NCI-H69 (cell line): ENCODE measurements at places on chromosomes 6 and 20.
A peak's percentile ranks its signal among the peaks of the same experiment; 100 is the strongest.

GRCh38 chr6:162705736-162706135, 21.8 kb downstream of the PRKN start:
- DNase-seq = peak; percentile 98

DNA sequence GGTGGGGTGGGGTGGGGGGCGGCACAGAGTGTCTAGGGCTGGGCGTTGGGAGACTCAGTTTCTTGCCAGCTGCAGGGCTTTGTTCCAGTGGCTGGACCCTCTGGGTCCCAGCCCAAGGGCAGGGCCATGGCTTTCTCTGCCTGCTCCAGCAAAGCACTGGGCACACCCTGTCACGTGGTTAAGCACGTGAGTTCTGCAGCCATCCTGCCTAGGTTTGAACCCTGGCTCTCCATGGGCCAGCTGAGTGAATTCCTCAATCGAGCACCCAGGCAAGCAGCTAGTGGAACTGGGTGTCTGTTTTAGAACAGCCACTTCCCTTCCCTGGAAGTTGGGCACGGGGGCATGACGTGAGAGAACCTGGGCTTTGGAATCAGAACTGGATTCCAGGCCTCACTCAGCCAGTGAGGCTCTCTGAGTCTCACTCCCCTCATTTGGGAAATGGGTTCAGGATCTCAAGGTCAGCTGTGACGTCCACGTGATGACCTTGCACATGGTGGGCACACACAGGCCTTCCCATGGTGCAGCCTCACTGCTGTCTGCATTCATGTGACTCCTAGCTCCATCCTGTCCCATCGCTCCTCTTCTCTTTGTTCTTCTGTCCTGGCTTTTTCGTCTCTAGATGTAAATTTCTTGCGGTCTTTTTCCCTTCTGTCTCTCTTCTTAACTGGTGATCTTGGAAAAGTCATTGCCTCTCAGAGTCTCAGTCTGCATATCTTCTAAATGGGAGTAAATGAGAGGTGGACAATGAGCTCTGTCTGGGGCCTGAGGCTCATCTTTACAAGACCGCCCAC, 45.9 kb downstream of the NOL4L start:
- DNase-seq = no peak

DNA sequence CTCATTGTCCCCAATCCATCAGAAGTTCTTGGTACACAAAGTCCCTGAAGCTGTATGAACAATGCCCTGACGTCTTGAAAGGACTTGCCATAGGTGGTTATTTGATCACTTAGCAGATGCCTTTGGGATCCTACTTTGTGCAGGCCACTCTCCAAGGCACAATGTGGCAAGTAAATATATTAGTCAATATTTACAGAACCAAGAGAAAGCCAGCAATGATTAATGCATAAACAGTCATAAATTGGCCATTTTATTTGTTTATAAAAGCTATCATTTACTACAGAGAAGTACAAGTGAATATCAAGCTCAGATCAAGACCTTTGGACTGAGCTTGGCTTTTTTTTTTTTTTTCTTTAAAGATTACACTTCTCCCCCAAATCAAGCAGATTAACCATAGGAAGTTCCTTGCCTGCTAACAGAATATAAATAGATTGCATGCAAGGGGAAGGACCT, 161.8 kb downstream of the MTHFD1L start:
- peak; percentile 48 for DNase-seq

DNA sequence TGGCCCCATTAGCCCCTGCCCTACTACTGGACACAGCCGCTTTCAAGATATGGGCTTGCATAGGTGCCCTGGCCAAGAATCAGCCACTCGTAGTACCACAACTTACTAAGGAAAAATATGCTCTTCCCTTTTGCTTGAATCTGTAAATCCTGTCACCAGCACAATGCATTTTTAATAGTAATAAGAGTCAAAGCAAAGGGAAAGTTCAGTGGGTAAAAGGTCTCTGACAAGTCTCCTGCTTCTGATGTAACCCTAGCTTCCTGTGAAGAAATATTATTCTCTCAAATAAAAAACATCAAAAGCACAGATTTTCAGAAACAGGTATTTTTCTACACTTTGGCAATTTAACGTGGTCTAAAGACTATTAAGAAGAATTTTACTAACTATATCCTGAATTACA, 373.8 kb downstream of the GJA1 start:
- no peak for DNase-seq

GRCh38 chr6:157078326-157078725, 245.0 kb downstream of the TMEM242 start:
- no peak for DNase-seq

DNA sequence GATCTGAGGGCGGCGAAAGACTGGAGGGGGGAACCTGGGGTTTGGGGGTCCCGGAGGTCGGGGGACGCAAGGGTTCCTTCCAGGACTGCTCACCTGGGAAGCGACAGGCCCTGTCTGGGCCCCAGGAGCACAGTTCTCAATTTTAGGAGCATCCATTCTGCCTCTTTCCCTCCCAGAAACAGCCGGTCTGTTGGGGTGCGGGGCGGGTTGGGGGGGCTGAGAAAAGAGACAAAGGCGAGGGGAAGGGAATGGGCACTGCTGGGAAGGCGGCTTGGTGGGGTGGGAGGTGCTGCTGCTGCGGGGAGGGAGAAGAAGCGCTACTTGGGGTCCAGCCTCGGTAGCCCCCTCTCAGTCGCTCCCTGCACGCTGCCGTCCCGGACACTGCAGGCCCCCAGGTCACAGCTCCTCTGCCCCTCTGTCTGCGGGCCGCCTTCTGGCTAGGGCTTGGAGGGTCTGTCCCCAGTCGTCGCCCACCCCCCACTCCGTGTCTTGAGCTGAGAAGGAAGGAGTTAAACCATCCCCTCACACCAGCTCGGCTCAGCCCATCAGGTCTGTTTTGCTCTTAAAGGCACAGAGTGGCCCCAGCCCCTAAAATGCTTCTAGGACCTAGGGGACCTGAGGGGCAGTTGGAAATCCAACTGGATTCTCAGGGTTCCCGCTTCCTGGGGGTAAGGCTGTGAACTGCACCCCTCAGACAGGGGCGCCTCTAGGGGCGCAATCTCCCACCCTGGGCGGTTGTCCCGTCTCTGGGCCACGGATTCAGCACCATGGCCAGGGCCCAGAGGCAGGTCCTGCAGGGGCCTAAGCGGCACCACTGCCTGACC, 690 bp downstream of the GDAP1L1 start:
- no peak for DNase-seq

- peak; percentile 88 for DNase-seq
Observed at GRCh38 chr6:144585217-144585814, 300.2 kb downstream of the UTRN start.

GRCh38 chr20:1298888-1299511, 29.9 kb downstream of the SDCBP2 start:
- DNase-seq = no peak

DNA sequence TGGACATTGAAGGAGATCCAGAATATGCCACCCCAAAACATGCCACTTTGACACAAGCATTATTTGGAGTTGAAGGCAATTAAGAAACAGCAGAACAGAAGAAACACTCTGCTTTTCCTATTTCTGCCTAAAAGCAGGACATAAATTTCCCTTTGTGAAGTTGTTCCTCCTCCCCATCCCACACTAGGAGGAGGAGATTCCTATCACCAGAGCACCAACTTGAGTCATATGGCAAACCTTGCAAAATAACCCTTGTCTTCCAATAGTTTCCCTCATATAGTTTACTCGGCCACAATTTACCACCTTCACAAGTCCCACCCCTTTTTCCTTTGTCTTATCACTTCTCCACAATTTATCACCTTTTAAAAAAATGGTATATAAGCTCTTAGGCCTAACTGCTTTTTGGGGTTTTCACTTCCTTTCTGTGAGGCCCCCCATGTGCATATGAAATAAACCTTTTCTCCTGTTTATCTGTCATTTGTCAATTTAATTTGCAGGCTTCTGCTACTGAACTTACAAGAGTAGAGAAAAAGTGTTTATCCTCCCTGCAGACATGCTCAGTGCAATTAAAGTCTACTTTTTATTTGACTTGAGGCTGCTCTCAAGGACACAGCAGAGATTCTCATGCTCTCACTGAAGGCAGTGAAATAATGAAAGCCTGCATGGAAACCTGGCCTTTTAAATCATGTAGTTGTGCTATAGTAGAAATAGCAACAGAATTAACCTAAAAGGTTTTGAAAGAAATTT, 2.8 kb upstream of the RAB23 start:
- no peak for DNase-seq

GRCh38 chr20:24909086-24909780, 39.8 kb upstream of the CST7 start:
- DNase-seq = no peak
